ENCODE measurements at places on chromosomes 7 and 10.

DNA sequence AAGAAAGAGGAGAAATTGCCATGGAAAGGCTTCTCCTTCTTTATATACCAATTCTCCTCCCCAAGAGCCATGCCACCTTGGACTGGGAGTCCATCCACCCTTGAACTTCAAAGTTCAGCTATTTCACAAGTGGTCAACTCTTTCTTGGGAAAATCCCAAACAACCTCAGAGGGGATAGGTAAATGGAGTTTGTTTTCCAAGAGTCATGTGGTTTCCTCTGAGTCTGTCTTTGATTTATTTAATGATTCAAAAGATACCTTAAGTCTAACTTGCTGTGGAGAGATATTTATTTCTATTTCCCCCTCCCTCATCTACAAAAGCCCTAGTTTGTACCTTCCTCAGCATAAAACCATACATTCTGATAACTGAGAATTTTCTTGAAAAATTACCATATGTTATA lies 758.6 kb upstream of the IGFBP3 start:
- DNase-seq: no peak

DNA sequence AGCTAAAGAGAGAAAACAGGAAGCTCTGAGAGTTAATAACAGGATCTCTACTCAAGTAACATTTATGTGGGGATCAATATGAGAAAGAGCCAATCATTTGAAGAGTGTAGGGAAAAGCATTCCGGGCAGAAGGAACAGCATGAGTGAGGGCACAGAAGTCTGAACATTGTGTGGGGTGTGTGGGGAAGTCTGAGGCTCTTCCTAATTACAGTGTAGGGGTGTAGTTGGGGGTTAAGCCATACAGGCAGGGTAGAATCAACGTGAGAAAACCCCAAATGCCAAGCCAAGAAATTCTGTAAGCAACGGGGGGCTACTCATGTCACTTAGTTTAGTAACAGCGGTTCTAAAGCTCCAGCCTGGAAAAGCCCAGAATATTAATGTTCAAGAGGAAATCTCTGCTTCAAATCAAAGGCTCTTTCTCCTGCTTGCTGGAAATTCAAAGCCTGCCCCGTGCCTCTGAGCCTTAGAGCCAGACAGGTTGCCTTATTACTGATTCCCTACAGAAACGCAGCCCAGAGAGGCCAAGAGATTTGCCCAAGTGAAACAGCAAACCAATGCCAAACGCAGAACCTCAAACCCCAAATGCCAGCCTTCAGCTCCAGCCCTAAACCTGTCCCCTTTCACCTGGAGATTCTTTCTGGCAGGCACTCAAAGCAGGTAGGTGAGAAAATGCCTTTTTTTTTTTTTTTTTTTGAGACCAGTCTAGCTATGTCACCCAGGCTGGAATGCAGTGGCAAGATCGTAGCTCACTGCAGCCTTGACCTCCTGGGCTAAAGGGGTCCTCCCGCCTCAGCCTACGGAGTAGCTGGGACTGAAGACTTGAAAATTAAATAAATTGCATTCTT lies 36.1 kb downstream of the DNAJB12 start:
- DNase-seq: no peak

DNA sequence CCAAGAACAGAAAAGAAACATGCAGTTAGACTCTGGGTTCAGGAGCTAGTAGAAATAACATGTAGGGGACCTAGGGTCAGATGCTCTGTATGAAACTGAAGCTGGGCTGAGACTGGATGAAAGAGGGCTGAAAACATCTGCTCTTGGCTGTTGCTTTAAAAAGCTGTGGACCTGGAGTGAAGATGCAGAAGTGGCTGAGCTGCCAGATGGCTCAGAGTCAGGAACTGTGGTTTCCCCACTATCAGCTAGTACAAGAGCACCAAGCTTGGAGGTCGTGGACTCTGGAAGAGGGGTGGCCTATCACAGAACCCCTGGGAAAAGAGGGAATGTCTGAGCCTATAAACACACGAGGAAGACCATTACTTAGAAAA lies 5.9 kb downstream of the ADK start:
- DNase-seq: no peak

DNA sequence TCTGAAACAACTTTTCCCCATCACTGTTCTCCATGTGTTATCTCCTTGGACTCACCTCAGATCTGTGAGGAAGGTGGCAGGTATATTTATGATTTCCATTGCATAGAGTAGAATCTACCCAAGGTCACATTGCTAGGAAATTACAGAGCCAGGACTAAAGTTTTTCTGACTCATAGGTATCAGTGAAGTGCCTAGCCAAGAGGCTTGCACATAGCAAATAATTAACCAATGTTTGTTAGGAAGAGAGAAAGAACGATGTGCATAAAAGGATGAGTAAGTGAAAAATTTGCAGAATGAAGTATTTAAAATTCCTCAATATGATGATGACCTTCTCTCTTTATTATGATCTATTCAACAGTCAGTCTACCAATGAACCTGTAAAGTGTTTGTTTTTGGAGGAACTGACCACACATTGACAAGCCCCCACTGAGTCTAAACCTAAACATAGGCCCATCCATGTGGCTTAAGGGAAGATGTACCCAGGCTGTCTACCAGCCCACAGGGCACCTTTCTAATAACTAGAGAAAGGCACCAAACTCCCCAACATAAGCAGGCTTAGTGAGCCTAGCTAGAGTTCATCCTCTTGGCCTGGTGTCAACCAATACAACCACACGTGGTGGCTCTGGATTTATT lies 252.9 kb upstream of the ZMIZ1 start:
- DNase-seq: no peak

- DNase-seq: peak; percentile 74
Measured at GRCh38 chr7:155344618-155345433, 47.1 kb downstream of the INSIG1 start.
